ENCODE measurements at places on chromosomes 2 and 18. TPM values are rescaled to one million over a fixed set of nuclear protein-coding genes. Genes with fewer than 3 reads are reported as not detected.

Gene LBX2
- total RNA-seq: 0.96 TPM

Gene PAX8
- 1.4 TPM for total RNA-seq

Gene TTC27
- total RNA-seq: 8.3 TPM

Gene CRYBA2
- 0.49 TPM for total RNA-seq

Gene PLEK
- total RNA-seq: not detected

Gene SEMA4F
- total RNA-seq: 28.5 TPM

Gene NTSR2
- total RNA-seq: not detected

Gene SLC4A3
- 24.4 TPM for total RNA-seq

Gene CNNM3
- total RNA-seq: 22.3 TPM

Gene MERTK
- total RNA-seq: 2.3 TPM

Gene ACTR3
- 154 TPM for total RNA-seq

Gene FKBP7
- 21.2 TPM for total RNA-seq

Gene MC2R
- not detected for total RNA-seq

Gene PDE1A
- total RNA-seq: 4.2 TPM

Gene COL5A2
- 23.7 TPM for total RNA-seq

Gene CHRNG
- total RNA-seq: 3.5 TPM

Gene TIA1
- 403 TPM for total RNA-seq

Gene CXCR4
- 215 TPM for total RNA-seq

Gene ZSWIM2
- total RNA-seq: not detected

Gene EVX2
- total RNA-seq: 0.76 TPM

Gene PROKR1
- 0.83 TPM for total RNA-seq

Gene TNFRSF11A
- 1.2 TPM for total RNA-seq

Gene SERPINB11
- total RNA-seq: not detected

Gene SPR
- 1.7 TPM for total RNA-seq

Gene SOCS6
- total RNA-seq: 12.4 TPM

Gene RAPH1
- 56.9 TPM for total RNA-seq

Gene KCNE4
- not detected for total RNA-seq

Gene TNS1
- total RNA-seq: 3.2 TPM

Gene ITGB6
- not detected for total RNA-seq

Gene CDH20
- 0.47 TPM for total RNA-seq

Gene CRYGC
- not detected for total RNA-seq

Gene SP140L
- 0.34 TPM for total RNA-seq

Gene HOXD13
- 0.17 TPM for total RNA-seq

Gene PHOSPHO2
- total RNA-seq: 9.6 TPM

Gene ASB18
- not detected for total RNA-seq

Gene C2orf78
- total RNA-seq: not detected

Gene SLC19A3
- 1.7 TPM for total RNA-seq

Gene RFTN2
- 2.5 TPM for total RNA-seq

Gene ST8SIA3
- total RNA-seq: 17.7 TPM

Gene E2F6
- total RNA-seq: 22.1 TPM

Gene NOSTRIN
- total RNA-seq: not detected

Gene CYRIA
- 19.3 TPM for total RNA-seq

All from glutamatergic neuron (in vitro differentiated cells).